Vagina (tissue), 2 donors: ENCODE measurements at places on chromosomes 7 and 10. TPM values are rescaled to one million over a fixed set of nuclear protein-coding genes. Genes with fewer than 3 reads are reported as not detected.
A peak's percentile ranks its signal among the peaks of the same experiment; 100 is the strongest.

DNA sequence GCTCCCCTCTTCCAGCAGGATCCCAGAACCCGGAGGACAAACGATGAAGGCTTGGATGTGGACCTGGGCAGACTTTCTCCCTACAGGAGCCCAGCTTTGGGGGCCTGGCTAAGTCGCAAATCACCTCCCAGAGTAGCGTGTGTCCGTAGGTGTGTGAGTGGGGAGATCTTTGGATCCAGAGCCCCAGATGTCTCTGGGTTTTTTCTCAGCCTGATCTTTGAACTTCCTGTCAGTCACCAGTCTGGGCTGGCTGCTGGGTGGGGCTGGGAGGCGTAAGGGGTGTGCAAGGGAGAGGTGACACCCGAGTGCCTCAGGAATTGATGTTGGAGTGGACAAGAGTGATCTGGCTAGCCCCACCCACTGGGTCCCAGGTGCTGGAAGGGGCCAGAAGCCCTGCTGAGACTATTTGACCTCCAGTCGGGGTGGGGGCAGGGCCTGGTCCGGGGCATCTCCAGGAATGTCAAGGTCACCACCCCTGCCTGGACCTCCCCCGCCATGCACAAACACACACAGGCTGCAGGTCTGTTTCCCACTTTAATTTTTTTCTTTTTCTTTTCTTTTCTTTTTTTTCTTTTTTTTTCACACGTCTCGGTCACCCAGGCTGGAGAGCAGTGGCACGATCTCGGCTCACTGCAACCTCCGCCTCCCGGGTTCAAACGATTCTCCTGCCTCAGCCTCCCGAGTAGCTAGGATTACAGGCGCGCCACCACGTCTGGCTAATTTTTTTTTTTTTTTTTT lies at the start of gene MOGAT3:
Gene MOGAT3 (minus strand): TSS at position 175 of the 738 bp plus-strand sequence. CDS start 182 bp downstream, outside the sequence.
- DNase-seq, result no peak

DNA sequence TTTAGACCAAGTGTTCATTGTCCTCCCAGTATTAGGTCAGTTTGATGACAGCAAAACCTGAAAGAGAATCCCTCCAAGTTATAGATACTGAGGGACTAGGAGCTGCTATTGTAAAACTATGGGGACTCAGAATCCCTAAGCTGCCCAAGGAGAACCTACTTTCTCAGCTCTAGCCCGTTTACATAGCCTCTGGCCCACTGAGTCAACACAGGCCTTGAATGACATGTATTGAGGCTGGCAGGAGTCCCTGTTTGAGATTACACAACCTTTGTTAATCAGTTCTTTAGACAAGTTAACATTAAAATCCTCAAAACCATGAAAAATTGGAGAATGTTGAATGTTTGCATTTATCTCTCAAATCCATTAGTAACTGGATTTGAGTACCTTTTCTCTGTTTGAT lies 1079.0 kb downstream of the KCNMA1 start:
- DNase-seq, result no peak

DNA sequence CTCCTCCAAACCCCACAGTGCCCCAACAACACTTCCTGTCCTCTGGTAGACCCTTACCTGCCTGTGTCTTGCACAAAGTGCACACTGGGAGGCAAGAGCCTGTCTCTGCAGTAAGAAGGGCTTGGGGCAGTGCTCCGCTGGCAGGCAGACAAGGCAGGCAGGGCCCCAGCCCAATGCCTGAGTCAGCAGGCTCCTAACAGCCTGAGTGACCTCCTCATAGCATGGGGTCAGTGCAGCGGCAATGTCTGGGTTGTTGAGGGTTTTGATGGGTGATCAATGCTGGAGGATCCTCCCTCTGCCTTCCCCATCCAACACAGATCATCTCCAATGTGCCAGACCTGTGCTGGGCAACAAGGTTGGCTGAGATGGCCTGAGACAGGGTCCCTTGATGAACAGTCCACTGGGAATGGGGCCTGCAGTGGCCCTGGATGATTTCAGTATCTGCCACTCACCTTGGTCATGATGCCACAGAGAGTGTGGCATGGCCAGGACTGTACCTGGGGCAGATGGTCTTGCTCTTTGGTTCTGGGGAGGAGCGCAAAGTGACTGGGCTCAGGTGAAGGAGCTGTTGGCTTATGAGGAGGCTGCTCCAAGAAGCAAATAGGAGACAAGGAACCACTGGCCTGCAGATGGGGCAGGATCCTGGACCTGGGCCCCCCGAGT lies 55.6 kb upstream of the CAMK2B start:
- peak; percentile 67 for DNase-seq

The SLC26A4 gene
- not detected for total RNA-seq

GRCh38 chr7:19030281-19030680 lies 87.2 kb downstream of the TWIST1 start:
- no peak for DNase-seq

GRCh38 chr10:3391657-3392056 lies 219.1 kb upstream of the PITRM1 start:
- no peak for DNase-seq

DNA sequence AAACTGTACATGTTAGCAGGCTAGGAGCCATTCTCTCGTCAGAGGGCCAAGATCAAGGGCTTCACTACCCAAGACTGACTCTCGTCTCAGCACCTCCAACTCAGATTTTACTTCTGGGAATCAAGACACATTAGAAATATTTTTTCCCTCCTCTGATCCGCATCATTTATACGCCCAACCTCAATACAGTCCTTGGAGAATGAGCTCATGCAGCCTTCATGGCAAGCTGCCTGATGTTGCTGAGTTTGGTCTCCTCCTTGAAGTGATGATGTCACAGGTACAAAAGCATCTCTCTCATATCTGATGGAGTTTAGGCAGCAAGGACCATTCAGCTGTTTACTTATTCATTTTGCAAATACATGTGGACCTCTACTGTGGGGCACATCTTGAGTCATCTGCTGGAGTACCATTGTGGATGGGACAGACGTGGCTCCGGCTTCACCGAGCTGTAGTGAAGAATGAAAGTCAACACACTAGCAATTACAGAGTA lies 114.0 kb downstream of the BMPER start:
- DNase-seq, result no peak

The STAM gene
- total RNA-seq, result 16.0 TPM

DNA sequence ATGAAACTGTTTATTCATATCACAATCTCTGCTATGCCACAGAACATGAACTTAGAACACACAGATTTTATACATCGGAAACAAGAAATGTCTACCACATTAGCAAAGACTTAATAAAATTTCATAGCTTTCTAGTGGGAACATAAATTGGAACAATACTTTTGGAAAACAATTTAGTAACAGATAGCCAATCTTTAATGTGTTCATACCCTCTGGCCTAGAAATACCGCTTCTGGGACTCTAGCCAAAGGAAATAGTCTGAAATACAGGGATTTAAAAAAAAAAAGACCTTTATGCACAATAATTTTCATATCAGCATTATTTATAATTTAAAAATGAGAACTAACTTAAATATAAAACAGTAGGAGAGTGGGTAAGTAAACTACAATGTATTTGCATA lies 168.5 kb downstream of the PLXNA4 start:
- DNase-seq, result no peak

- no peak for DNase-seq
Measured at GRCh38 chr7:148650232-148650858, 48.4 kb upstream of the CUL1 start.

DNA sequence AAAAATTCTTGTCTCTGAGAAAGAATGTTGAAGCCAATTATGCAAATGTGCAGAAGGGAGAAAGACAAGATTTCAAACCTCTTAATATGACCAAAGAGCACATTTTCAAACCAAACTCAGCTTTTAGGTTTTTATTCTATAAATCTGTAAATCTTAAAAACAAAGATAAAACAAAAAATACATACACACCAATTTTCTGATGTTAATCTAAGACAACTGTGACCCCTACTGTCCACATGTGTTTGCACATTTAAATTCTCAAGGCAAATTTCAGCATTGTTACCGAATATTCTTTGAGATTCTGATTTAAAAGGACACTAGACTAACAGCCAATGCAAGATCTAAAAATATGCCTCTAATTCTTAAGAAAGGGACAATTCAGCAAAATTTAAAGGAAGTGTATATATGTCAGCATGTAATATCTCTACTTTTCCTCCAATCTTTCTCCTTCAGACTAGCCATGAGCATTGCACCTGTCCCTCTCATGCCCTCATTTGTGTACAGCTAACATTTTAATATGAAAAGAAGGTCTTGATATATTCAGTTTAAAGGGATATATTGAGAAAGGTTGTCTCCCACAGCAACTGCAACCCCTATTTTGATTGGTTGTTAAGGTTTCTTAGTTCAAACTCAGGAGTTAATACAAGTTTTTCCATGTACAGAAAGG lies 417.9 kb downstream of the IPMK start:
- DNase-seq, result no peak

DNA sequence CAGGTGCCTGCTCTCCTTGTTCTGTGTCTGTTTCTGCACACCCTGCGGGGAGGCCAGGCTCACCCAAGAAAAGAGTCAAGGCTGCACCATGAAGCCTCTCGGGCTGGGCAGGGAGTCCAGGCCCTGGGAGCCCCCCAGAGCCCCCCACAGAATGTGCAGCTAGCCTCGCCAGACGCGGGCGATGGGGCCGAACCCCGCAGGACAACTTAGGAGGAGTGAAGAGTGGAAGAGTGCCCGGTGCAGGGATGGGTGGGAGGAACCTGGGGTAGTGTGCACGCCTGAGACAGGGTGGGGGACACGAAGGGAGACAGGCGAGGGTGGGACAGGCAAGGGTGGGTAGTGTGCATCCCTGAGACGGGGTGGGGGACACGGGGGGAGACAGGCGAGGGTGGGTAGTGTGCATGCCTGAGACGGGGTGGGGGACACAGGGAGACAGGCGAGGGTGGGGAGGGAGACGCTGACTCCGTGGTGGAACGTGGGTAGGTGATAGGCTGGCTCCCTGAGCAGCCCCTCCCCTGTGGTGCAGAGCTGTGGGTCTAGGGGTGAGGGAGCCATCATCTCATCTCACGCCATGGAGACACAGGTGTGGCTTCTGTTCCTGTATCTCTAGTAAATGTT lies 615.4 kb downstream of the DNAJB6 start:
- no peak for DNase-seq

The GJD4 gene
- total RNA-seq, result not detected

- no peak for DNase-seq
Measured at GRCh38 chr10:91603931-91604331, 28.9 kb downstream of the PPP1R3C start.

- no peak for DNase-seq
Measured at GRCh38 chr7:151024435-151025056, at the start of gene ATG9B. ATG9B (minus strand) TSS chr7:151024494; CDS start chr7:151024423, 71 bp downstream.

- DNase-seq, result no peak
Measured at GRCh38 chr7:148204639-148205304, 385.8 kb upstream of the C7orf33 start.

DNA sequence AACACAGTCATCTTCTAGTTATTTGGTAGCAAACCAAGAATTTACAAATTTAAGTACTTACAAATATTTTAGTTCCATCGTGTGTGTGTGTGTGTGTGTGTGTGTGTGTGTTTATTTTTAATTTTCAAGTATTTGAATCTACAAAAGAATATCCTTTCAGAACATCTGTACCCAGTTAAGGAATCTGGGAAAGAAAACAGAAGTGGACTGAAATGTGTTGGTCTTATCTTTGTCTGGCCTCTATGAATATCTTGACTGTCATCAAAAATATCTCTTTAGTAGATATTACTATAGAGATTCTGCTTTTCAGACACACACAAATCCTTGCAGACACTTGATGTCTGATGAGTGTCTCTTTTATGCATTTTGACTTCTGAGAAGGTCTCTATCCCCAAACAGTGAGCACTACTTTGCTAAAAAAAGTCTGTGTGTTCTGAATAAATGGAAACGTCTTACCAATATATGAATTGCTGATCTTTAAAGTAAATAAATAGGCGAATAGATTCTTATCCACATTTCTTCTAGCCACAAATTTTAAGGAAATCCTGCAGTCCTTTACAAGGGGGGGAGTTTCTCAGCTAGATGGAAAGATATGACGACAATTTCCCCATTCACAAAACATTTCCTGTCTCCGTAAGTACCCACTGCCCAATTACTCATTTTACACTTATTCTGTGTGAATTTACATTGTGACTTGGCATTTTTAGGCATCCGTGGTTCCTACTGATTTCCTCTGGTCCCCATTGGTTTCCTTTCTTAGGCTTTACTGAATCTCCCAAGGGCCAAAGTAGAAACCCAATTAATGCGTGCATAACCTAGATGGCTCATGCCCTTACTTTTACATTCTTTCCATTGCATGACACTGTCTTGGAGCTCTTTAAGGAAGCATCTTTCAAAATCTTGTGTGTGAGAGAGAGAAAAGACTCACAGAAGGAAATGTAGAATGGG lies 36.0 kb downstream of the NRCAM start:
- no peak for DNase-seq

The CLRN3 gene
- not detected for total RNA-seq

GRCh38 chr10:50400694-50401093 lies 149.4 kb upstream of the ASAH2 start:
- DNase-seq, result no peak

DNA sequence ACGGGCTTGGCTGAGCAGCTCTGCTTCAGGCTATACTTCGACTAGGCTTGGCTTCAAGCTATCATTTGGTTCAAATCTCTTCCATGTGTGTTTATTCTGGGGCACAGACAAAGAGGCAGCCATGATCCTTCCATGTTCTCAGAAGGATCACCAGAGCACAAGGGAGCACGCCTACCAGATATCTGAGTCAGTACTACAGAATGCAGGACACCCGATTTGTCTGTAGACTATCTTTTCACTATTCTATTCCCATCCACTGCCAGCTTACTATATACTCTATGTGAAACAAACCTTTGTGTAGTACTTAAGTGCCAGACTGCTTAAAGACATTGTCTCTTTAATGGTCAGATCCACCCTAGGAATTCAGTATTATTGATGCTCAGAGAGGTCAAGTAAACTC lies 35.1 kb downstream of the CH25H start:
- DNase-seq, result no peak

DNA sequence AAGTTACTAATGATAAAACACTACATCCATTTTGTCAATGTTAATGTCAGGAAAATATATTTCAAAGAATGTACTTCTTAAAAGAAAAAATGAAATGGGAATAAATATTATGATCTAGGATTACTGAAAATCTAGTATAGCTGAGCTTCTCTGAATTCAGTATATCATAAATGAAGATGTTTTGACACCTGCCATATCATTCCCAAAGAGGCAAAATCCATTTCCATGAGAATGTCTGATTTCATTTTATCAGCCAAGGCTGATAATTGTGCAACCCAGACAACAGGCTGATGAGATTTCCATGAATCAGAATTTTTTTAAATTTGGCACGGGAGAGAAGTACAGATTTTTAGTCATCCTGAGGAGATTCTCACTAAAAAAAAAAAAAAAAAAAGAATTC lies 32.5 kb downstream of the ZFAND4 start:
- no peak for DNase-seq

The CDK6 gene
- total RNA-seq, result 20.6 TPM

The C7orf33 gene
- total RNA-seq, result not detected
